GM20000 (cell line): ENCODE measurements at places on chromosomes 13 and 19.
A peak's percentile ranks its signal among the peaks of the same experiment; 100 is the strongest.

DNA sequence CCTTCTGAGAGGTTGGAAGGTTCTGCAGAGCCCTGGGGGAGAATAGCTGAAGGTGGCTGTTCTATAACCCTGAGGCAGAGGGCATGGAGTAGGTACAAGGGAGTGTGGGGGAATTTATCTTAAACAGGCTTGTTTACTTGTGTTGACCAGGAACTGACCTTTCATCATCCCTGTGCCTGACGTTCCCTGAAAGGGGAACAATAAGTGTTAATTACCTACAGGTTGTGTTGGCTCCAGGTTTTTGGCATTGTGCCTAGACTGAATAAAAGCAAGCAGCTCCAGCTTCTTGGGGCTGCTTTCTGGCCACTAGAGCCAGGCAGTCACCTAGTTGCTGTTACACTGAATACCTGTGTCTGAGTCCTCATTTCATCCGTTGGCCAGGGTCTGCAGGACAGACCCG lies 60.0 kb downstream of the ZNF627 start:
- no peak for DNase-seq

DNA sequence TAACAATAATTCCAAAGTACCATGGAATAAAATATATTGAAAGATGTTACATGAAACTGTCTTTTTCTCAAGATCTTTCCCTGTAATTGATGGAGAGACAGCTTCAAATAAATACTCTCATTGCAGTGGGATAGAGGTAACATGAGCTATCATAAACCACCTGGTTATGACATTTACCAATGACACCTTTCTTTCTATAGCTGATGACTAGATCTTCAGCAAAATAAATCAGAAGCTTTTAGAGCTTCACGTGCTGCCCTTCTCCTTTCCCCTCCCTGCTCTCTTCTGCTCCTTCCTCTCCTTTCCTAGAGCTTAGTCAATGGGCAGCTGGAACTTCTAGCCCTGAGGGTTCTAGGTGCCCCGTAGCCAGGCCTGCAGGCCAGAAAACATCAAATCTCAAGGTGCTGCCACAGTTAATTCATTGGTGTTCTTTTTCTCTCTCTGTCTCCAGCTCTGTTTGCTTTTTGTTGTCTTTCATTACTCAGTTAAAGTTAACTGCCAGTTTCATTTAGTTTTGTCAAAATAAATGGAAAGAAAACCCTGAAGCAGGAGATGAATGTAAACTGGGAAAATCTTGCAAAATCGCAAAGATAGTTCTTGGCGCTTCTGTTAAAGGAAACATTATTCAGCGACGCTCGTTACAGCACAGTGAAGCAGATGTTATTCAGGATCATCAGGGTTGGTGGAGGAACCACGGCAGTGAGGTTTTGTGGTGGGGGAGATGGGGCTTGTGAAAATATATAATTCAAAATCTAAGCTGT lies 8.3 kb upstream of the METTL21C start:
- no peak for DNase-seq

DNA sequence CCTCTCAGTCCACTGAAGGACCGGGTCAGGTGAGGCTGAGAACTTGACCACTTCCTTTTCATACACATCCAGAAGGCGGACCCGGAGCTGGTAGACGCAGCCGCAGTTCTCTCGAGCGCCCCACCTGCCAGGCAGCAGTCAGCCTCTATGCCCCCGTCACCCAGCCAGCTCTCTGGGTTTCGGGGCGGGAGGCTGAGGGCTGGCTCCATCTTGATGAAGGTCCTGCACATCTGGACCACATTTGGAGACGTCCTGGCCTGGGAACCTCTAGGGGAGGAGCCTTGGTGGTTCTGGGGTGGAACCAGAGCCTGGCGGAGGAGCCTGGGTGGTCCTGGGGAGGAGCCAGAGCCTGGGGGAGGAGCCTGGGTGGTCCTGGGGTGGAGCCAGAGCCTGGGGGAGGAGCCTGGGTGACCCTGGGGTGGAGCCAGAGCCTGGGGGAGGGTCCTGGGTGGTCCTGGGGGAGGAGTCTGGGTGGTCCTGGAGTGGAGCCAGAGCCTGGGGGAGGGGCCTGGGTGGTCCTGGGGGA lies 14.3 kb downstream of the MRPS12 start:
- DNase-seq: no peak

GRCh38 chr19:51784922-51785690 lies 9.9 kb upstream of the FPR3 start:
- no peak for DNase-seq

DNA sequence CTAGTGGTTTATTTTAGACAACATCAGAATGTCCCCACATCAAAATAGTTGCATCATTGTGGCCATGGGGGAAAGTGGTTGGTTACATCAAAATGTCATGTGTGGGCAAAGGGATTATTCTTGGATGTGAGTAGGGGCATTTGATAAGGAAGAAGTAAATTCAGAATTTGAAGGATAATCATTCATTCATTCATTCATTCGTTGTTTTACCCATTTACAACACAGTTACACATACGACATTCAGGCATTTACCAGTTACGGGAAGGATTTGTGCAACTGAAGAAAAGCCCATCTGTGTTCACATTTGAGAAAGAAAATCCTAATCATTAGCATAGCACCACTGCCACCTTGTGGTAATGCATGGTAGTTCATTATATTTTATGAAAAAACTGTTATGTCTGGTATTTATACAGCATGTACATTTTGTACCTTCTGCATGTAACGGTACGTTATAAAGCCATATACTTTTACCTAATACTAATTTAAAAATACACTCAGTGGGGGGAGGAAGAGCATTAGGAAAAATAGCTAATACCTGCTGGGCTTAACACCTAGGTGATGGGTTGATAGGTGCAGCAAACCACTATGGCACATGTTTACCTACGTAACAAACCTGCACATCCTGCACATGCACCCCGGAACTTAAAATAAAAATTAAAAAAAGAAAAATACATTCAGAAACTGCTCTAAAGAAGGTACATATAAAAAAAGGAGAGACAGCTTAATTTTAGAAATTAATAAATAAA lies 62.1 kb downstream of the DGKH start:
- DNase-seq: peak; percentile 44

- DNase-seq: peak; percentile 67
These were observed 567 bp downstream of the EFNB2 start for GRCh38 chr13:106534639-106535551.

DNA sequence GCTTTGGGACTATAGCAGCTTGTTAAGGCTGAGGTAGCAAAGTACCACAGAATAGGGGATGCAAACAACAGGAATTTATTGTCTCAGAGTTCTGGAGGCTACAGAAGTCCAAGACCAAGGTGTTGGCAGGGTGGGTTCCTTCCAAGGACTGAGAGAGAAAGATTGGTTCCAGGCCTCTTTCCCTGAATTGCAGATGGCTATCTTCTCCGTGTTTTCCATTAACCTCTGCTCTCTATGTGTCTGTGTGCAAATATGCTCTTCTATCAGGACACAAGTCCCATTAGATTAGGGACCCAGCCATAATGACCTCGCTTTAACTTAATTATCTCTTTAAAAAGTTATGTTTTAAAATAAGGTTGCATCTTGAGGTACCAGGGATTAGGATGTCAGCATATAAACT lies 1732.9 kb upstream of the SLC10A2 start:
- no peak for DNase-seq

GRCh38 chr13:29535663-29536655 lies 59.5 kb downstream of the SLC7A1 start:
- DNase-seq: no peak

GRCh38 chr19:2511570-2511969 lies 35.6 kb downstream of the GADD45B start:
- no peak for DNase-seq

GRCh38 chr19:23972161-23972560 lies 57.5 kb downstream of the ZNF726 start:
- DNase-seq: no peak

GRCh38 chr19:10553943-10554381 lies 10.3 kb downstream of the ATG4D start:
- DNase-seq: peak; percentile 83

- DNase-seq: no peak
These were observed 239.4 kb downstream of the DCLK1 start for GRCh38 chr13:35891507-35892441.

DNA sequence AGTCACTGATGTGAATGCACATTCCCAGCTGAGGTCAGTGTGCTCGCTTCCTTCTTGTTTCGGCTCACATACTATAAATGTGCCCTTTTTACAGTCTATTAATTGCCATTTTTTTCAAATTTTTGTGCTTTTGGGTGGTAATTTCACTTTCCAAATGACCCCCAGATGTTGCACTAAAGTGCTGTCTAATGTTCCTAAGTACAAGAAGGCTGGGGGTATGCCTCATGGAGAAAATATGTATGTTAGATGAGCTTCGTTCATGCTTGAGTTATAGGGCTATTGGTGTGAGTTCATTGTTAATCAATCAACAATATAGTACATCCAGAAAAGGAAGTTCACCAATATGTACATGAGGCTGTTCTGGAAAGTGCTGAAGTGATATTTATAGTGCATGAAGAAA lies 84.7 kb downstream of the KL start:
- DNase-seq: no peak

DNA sequence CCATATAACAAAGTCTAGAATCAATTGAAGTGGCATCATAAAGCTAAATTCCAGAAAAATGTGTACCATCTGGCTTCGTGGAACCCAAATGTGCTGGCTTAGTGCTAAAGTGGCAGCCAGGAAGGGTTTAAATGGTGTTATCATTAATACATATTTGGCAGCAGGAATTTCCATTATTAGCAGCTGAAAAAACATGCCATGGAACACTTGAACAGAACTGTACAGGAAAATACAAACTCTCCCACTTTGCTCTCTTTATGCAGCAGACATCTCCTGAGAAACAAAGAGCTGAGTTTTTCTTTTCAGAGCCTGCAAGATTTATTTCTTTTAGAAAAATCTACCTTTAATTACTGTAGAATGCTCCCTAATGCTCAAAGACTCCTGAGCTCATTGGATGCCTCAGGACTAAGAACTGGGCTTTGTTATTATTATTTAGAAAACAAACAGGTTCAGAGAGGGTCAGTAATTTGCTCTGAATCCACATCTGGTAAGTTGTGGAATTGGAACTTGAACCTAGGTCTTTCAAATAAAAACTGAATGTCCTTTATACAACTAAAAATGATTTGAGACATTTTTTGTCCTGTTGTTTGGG lies 179.0 kb downstream of the LACC1 start:
- no peak for DNase-seq

DNA sequence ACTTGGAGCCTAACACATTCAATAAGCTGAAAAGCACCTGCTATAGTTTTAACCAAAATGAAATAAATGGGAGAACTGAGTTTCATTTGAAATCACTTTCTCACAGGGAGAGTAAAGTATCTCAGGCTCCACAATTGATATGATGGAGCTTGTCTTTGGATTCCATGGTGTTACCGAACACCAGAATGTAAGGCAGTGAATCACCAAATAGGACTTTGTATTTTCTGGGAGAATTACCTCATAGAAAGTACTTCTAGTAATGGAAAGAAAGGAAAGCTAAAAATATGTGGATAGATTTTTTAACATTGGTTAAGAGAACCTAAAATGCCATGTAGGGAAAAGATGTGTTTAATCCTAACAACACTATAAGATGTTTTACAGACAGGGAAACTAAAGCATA lies 123.6 kb downstream of the NALCN start:
- DNase-seq: no peak

DNA sequence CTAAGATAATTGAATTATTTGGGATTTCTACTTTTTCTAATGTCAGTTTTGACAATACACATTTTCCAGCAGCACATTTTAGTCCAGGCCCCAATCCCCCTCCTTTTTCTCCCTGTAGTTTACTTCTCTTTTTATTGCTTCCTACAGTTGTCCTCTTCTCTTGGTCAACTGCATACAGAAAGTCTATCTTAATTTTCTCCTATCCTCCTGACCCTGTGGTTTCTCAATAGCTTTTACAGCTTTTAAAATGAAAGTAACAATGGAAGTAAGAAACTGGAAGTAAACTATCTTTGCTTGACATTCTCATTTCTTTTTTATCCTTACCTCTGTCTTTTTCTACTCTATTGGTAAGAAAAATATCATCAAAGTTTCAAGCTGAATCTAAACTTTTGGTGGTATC lies 106.5 kb upstream of the OXGR1 start:
- no peak for DNase-seq

DNA sequence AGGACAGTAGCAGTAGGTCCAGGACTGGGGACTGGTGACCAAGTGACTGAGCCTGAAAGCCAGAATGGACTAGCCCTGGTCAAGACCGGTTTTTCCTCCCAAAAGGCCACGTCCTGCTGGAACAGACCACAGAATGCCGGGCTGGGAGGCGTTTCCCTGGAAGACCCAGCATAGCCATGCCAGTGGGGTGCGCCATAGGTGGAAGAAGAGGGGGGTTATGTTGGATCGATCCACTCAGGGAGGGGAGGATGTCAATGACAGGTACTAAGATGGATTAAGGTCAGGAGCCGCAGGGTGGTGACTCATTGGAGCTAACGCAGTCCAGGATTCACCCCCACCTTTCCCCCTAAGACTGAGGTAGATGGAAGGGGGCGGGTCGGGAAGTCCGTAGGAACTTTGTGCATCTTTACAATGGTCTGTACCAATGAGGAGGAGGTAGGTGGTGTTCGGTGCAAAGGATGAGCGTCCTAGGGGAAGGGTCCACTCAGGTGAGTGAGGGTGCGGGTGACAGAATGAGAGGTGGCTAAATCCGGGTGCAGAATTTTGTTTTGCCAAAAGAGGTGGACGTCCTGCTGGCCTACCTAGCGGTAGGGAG lies 21.0 kb downstream of the VASP start:
- no peak for DNase-seq

DNA sequence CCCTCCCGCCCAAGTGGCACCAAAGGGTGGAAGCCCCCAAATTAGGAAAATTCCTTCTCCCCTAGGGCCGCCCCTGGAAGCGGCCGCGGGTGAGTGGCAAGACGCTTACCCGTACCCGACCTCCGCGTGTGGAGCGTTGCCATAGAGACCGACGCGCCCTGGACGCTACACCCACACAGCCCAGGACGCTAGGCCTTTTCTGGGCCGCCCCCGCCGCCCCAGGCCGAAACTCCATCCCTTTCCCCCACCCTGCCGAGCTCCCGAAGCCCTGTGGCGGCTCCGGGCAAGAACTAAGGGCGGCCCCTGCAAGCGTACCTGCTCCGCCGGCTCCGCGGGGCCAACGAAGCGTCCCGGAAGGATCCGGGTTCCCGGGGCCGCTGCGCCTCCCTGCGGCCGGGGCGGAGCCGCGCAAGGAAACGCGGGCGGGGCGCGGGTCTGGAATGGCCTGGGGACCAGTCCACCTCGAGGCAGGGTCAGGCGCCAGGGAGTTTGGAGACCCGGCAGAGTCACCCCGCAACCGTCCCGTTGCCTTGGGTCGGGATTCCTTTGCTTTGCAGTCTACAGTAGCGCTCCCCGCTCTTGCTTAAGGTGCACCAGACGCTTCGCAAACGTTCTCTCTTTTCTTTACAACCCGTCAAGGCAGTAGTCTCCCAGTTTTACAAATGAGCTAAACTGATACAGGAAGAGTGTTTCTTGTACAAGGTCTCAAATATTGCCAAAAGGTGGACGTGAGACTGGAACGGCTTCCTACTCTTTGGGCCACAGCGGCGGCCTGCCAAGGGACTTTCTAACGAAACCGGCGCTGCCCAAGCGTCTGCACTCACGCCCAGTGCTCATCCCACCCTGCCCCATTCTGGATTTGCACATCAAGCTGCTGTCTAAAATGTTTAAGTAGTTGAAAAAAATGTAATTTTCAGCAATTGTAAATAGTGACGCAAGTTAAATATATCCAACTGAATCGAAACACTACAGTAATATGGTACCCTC lies at the start of gene NEK5:
Gene NEK5 (minus strand): TSS at position 360 of the 987 bp plus-strand sequence. CDS start 1,591 bp downstream, outside the sequence.
- DNase-seq: peak; percentile 81
